ENCODE measurements at places on chromosomes 1 and 21.
A peak's percentile ranks its signal among the peaks of the same experiment; 100 is the strongest.

GRCh38 chr1:42845866-42846256 is 552 bp upstream of the ZNF691 start:
- DNase-seq, result no peak

DNA sequence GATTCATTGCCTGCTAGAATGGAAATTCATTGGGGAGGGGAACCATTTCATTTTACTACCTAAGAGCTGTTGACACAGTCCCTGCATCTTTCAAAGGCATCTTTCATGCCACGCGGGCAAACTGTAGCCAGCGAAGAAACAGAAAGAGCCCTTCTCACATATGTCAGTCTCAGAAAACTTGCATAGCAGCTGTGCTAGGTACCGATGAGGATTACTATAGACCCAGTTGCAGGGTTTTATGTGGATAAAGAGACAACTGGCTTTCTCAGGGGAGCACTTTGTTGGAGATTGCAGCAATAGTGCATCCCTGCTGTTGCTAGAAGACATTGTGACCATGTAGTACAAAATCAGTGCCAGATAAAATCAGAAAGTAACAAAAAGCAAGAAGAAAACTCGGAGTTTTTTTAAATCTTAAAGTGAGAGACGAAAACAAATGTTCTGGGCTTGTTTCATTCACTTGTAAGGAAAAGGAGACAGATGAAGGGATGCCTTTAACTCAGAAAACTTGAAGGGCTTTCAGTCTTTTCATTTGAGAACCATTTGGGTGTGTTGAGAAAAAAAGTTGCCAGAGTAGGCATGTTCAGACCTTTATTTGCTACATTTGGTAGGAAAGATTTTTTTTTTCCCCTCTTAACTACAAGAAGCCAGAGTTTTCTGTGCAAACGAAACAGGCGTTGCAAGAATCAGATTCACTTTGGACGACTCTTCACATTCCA is 804.1 kb downstream of the USP25 start:
- DNase-seq, result no peak

- no peak for DNase-seq
These were observed 28.0 kb downstream of the MACO1 start for GRCh38 chr1:25458541-25459298.

DNA sequence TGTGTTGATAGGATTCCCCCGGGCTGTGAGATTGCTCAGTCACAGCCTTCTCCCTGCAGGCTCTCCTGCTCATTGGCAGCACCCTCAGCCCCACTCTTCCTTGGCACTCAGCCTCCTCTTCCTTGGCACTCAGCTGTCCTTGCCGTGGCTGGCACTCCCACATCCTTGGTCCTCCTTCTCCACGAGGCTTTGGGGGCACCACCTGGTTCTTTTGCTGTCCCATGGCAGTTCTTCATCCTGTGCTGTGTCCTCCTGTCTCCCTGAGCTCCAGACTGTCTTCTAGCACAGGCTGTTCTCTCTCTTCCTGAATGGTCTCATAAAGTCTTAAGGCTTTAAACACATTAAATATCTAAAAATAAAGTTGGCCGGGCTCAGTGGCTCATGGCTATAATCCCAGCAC is 27.0 kb downstream of the PKNOX1 start:
- no peak for DNase-seq

- DNase-seq, result no peak
These were observed 55.6 kb downstream of the NKAIN1 start for GRCh38 chr1:31183927-31184554.

- no peak for DNase-seq
These were observed 69.1 kb downstream of the TGFB2 start for GRCh38 chr1:218414060-218414728.

- no peak for DNase-seq
These were observed 21.7 kb downstream of the LRRC71 start for GRCh38 chr1:156942176-156942575.

GRCh38 chr1:31689379-31689778 is 14.4 kb downstream of the COL16A1 start:
- no peak for DNase-seq

DNA sequence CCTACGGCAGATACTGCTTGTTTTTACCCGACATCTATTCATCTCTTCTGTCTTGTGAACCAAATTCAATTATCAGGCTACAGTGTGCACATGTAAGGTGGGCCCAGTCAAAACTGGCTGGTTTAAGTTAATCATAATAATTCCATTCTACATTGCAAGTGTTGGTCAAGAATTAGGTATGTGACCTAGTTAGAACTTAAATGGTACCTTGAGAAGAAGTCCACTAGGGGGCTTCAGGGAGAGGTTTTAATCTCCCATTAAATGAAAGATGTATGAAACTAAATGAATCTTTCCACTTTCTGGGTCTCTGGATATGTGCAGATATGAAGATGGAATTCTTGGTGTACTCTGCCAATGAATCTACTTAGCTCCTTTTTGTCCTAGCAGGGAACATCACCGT is 187.1 kb downstream of the CDC42BPA start:
- DNase-seq, result no peak

GRCh38 chr21:14120091-14120734 is 90.5 kb downstream of the LIPI start:
- no peak for DNase-seq

GRCh38 chr1:242412921-242413320 is 111.6 kb downstream of the PLD5 start:
- DNase-seq, result no peak

DNA sequence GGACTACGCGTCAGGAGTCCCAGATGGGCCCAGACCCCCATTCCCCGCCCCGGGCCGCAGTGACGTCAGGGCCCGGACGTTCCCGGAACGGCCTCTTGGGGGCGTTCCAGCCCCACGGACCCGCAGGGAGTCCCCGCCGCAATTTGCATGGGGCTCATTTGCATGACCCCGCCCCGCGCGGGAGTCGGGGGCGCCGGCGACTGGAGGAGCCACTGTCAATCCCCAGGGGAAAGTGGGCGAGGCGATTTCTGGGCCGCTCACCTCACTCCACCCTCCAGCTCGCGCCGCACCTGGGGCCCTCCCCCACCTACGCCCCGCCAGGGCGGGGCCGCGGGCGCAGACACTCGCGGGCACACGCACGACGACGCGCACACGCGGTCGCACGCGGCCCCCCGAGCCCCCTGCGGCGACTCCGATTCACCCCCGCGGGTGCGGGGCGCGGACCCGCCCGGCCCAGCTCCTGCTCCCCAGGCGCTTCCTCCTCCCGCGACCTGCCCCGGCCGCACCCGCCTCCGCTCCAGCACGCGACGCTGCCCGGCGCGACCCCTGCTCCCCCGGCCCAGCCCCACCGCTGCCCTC is 13.2 kb downstream of the AGRN start:
- peak; percentile 82 for DNase-seq

- DNase-seq, result no peak
These were observed 21.4 kb upstream of the RNF11 start for GRCh38 chr1:51214615-51215131.

- no peak for DNase-seq
These were observed 8.9 kb downstream of the METTL13 start for GRCh38 chr1:171790318-171790717.

DNA sequence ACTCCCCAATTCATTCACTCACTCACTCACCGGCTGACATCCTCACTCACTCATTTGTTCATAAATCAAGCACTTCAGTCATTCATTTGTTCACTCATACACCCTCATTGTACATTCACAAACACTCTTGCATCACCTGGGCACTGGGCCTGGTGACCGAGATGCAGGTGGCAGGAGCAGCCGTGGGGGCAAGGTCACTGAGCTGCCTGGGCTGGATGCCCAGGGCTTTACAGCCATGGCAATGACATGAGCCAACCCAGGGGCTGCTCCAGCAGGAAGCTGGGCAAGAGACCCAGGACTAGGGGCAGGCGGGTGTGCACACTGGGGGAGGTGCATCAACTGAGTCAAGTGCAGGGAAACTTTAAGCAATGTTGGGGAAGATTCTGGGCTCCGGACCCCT is 113.6 kb upstream of the IGSF21 start:
- DNase-seq, result no peak

GRCh38 chr21:15964236-15964855 is 234.6 kb downstream of the USP25 start:
- DNase-seq, result no peak

DNA sequence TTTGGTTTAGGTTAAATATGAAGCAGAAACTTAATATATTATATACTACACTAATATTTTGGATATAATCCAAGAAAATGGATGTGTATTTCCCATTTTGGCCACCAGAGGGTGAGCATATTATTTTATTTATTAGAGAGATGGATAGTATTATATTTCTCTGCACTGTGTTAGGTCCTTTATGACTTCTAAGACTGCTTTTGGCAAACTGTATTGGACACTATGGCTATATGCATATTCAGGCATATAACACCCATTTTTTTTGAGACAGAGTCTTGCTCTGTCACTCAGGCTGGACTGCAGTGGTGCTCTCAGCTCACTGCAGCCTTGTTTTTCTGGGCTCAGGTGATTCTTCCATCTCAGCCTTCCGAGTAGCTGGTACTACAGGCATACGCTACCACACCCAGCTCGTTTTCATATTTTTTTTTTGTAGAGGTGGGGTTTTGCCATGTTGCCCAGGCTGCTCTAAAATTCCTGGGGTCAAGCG is 17.8 kb upstream of the PGM1 start:
- DNase-seq, result no peak

DNA sequence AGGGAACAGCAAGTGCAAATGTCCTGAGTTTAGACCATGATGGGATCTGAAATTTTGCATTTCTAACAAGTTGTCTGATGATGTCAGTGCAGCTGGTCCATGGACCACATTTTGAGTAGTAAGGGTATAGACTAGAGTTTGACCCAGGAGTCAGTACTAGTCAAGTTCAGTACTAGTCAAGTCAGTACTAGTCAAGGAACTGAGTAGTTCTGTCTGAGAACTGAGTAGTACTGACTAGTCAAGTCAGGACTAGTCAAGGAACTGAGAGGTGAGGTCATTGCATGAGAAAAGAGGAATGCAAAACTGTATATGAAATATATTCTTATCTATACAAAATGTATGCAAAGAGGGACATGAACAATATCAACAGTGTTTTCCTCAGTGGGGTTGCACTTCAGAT is 34.1 kb downstream of the TSEN15 start:
- no peak for DNase-seq

DNA sequence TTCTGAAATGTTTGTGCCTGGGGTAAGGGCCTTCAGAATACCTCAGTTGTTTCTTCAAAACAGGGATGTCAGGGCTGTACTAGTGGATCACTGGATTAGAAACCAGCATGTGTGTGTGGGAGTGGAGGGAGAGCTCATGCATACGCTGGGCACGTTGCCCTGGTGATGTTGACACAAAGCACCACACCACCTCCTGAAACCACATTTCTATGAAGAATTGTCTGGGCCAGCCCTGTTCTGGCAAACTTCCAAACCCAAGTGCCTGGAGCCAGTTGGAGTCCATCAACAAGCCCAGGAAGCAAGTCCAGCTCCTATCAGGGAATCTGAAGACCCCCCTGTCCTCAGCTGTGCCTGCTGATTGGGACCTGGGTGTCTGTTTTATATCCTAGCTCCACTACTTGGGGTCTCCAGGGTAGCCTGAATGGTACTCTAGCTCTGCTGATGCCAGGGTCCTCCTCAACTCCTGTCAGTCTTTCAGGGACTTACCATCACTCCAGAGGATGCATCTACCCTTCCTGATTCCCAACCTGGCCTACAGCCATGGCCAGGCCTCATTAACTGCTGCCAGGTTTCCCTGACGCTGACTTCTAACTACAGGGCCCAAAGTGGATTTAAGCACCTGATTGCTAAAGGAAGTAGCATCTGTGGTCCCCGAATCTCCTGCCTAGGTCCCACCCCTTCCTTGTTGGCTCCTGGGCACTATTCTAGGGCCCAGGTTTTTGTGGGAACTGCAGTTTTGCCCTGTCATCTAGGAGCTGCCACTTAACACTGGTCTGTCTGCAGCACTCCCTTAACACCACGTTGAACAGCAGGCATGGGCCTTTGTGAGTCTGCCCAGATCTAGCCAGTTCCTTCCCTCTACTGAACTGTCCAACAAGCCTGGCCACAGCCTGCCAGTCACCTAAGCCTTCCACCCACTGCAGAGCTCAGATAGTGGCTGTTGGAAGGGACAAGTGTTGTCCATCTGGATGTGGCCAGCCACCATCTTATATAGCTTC is 45.5 kb downstream of the LPAR3 start:
- peak; percentile 94 for DNase-seq

- DNase-seq, result no peak
These were observed 959 bp upstream of the SDC3 start for GRCh38 chr1:30909365-30910068.

GRCh38 chr1:167629681-167630567 is at the start of gene RCSD1:
TSS of gene RCSD1 (plus strand) at chr1:167630232. CDS start at chr1:167630424, 192 bp downstream.
- DNase-seq, result no peak

- no peak for DNase-seq
These were observed 76.0 kb downstream of the RPS6KC1 start for GRCh38 chr1:213127074-213127473.

- DNase-seq, result no peak
These were observed 6.4 kb downstream of the GABRD start for GRCh38 chr1:2025491-2025981.

GRCh38 chr1:149916898-149917252 is 769 bp downstream of the SV2A start:
- DNase-seq, result no peak

DNA sequence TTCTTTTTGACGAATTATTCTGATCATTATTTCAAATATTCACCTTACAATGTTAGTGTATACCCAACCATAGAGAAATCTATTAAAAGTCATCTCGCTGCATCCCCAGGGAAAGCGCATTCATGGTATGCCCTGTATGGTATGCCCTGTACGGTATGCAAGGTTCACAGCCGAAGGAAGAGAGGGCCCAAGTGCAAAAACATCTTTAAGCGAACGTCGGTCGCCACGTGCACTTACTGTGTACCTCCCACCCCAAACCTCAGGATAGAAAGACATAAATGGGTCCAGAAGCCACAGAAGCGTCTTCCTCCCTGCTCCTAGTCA is 14.4 kb downstream of the HLX start:
- no peak for DNase-seq

DNA sequence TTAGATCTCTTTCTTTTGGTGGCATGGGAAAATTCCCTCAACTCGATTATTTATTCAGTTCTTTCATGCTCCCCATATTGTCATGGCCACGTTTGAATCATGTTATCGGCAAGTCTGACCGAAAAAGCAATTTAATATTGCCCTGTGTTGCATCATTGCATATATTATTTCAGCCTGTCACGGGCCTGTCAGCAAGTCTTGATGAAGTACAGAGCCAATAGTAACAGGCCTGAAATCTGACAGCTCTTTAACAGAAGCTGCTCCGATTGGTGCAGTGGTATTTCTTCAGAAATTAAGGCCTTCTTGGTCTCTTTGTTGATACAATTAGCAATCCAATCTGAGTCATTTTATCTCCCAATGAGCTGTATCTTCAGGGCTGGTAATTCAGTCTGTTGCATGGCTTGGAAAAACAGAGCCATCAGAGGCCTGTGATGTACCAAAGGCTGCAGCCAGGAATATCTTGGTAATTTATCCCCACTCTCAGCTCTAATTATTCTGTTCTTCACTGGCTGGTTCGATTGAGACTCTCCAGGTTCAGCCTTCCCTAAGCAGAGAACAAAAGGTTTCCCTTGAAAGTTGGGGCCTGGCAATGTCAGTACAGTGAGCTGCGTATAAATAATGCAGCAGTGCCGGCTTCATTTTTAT is 149.5 kb downstream of the FGGY start:
- no peak for DNase-seq

GRCh38 chr1:44677201-44677766 is 2.8 kb downstream of the ARMH1 start:
- no peak for DNase-seq
